ENCODE measurements at places on chromosomes 3 and 15. TPM values are rescaled to one million over a fixed set of nuclear protein-coding genes. Genes with fewer than 3 reads are reported as not detected.
A peak's percentile ranks its signal among the peaks of the same experiment; 100 is the strongest.

- H3K36me3 ChIP-seq, result no peaks in the 10 kb centered on the region
- peaks cover 8% of the 10 kb centered on the region for H3K27me3 ChIP-seq
- no peak overlapping the region for H3K4me3 ChIP-seq
- H3K27ac ChIP-seq, result no peak overlapping the region
Measured at GRCh38 chr3:183626877-183627594, 8.4 kb upstream of the KLHL24 start.

DNA sequence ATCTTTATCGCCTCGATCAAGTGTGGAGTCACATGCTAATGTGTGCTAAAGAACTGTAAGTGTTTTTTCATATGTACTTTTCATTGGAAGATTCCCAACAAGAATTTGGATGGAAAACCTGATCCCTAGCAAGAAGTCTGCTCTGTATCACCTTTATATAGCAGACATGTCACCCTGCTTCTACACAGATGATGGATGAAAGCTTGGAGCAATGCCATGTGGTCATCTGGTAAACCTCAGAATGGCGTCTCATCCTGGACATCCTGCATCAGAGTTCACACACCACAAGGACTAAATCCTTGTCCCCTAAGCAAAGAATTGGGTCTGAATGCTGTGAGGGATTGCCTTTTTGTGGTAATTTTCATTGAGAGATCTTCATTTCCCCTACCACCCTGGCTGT lies 42.1 kb upstream of the CTDSPL start:
- no peak overlapping the region for H3K27ac ChIP-seq
- no peak overlapping the region for H3K4me3 ChIP-seq
- H3K27me3 ChIP-seq, result peaks cover 25% of the 10 kb centered on the region

DNA sequence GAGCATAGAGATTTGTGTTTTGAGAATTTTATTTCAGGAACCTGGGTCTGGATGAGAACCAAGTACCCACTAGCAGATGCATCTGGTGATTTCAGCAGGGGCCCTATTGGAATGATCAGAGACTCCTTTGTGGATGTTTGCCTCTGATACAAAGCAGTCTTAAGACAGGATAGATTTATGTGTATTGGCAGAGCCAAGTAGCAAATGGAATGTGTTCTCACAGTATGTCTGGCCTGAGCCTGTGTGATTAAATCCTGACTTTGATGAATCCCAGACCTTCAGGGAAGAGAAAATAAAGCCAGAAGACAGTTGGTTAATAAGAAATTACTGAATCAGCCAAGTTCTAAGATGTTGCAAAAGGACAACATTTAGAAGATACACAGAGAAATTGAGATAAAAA lies 755.5 kb upstream of the SEMA6D start:
- H3K36me3 ChIP-seq, result no peaks in the 10 kb centered on the region
- no peaks in the 10 kb centered on the region for H3K27me3 ChIP-seq
- no peak for DNase-seq
- H3K4me3 ChIP-seq, result no peak overlapping the region
- H3K4me1 ChIP-seq, result no peaks in the 10 kb centered on the region
- no peak overlapping the region for H3K27ac ChIP-seq

- no peak overlapping the region for H3K4me3 ChIP-seq
- DNase-seq, result no peak
- no peaks in the 10 kb centered on the region for H3K27me3 ChIP-seq
- H3K27ac ChIP-seq, result no peak overlapping the region
Measured at GRCh38 chr3:45437383-45437782, 49.0 kb downstream of the LARS2 start.

DNA sequence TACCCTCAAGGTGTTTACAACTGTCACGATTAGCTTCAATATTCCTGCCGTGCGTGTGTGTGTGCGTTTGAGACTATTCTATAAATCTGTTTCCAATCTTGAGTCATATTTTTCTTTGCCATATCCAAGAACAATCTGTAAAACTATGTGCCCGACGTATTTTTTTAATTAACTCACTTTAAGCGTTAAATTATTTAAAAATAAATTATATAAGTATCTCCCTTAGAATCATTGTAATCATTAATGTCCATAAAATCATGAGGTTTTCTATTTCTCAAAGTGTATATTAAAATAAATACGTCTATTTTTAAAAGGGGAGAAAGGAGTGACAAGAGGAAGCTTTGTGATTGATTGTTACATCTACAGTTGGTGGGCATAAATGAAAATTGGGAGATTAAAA lies 2.9 kb downstream of the SETMAR start:
- H3K36me3 ChIP-seq, result peaks cover 10% of the 10 kb centered on the region
- no peak overlapping the region for H3K27ac ChIP-seq
- H3K4me3 ChIP-seq, result no peak overlapping the region
- DNase-seq, result no peak

GRCh38 chr3:188389711-188390342 lies 235.9 kb downstream of the LPP start:
- H3K27ac ChIP-seq, result no peak overlapping the region
- H3K27me3 ChIP-seq, result no peaks in the 10 kb centered on the region
- DNase-seq, result peak; percentile 61
- peaks cover 18% of the 10 kb centered on the region for H3K4me1 ChIP-seq
- no peak overlapping the region for H3K4me3 ChIP-seq

DNA sequence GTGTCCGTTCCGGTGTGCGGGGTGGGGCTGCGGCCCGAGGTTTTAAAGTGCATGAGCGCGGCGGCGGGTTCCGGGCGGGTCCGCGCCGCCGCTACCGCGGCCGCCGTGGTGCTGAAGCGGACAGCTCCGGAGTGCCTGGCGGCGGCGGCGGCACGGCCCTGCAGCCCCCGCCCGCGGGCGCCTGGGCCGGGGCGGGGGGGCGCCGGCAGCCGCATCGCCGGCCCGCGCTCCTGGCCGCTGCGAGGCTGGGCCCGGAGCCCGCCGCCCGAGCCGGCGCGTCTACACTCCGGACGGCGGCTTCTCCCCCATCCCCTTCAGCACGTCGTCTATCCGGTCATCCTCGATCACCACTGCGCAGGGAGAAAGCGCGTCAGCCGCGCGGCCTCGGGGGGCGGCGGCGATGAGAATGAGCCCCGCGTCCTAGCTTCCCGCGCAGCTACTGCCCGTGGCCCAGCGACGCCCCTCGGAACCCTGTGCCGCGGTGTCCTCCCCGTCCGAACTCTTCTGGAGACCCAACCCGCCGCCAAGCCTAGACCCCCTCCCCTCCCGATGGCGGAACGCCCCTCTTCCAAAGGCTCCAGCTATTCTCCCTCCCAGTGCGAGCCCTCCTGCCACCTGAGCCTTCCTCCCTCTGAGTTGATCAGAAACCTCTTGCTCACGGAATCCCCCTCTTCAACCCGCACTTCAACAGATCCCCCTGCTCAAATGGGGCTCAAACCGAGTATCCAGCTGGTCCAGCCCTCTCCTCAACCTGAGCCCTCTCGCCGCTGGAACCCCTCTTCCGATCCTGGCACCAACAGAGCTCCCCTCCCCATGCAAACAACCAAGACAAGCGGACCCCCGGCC lies 1.3 kb downstream of the CAMK2N2 start:
- peaks cover 40% of the 10 kb centered on the region for H3K27me3 ChIP-seq
- H3K36me3 ChIP-seq, result peaks cover 3% of the 10 kb centered on the region
- H3K27ac ChIP-seq, result no peak overlapping the region
- DNase-seq, result no peak
- H3K4me1 ChIP-seq, result peaks cover 22% of the 10 kb centered on the region

The TM4SF18 gene
- total RNA-seq, result not detected

DNA sequence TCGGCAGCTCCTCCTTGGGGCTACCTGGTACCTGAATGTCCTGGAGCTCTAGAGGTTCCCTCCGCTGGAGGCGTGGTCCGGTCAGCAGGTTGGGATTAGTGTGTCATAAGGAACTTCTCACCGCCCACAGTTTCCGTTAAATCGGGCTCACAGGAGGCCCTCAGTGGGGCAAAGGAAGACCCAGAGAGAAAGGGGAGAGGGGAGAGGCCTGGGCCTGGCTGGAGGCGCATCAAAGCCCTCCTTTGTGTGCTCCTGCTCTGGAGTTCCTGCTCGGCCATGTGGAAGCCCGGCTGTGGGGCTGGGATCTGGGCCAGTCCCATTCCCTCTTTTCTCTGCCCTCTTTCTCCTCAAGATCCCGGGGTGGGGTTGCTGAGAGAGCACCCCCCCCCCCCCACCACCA lies at the start of gene RLBP1:
Gene RLBP1, minus strand, starts transcription at position 37 of the 400 bp plus-strand sequence. CDS start 2,604 bp downstream, outside the sequence.
- H3K4me3 ChIP-seq, result no peak within 1 kb of the TSS
- DNase-seq, result no peak
- no peaks in the 10 kb centered on the region for H3K4me1 ChIP-seq
- no peaks in the 10 kb centered on the region for H3K36me3 ChIP-seq
- H3K27ac ChIP-seq, result no peak within 1 kb of the TSS
- peaks cover 21% of the 10 kb centered on the region for H3K27me3 ChIP-seq

GRCh38 chr3:161794551-161794950 lies 297.9 kb downstream of the OTOL1 start:
- no peaks in the 10 kb centered on the region for H3K4me1 ChIP-seq
- DNase-seq, result no peak
- no peak overlapping the region for H3K27ac ChIP-seq
- H3K27me3 ChIP-seq, result no peaks in the 10 kb centered on the region
- H3K36me3 ChIP-seq, result no peaks in the 10 kb centered on the region
- H3K4me3 ChIP-seq, result no peak overlapping the region

The SAMD7 gene
- total RNA-seq, result not detected
